Activated naive CD4-positive, alpha-beta T cell treated with anti-CD3 and anti-CD28 coated beads, Interleukin-2, amount 50 U/mL, for 72 hours (primary cell): ENCODE measurements at places on chromosomes 5 and 9. TPM values are rescaled to one million over a fixed set of nuclear protein-coding genes. Genes with fewer than 3 reads are reported as not detected.

The PRDM12 gene
- total RNA-seq = not detected

The IDNK gene
- total RNA-seq = 0.89 TPM

The SLC22A5 gene
- total RNA-seq = 5.5 TPM

The C9orf50 gene
- total RNA-seq = not detected

The ARID3C gene
- not detected for total RNA-seq

The OR1N2 gene
- not detected for total RNA-seq

The SFXN1 gene
- 320 TPM for total RNA-seq

The MRPL22 gene
- total RNA-seq = 80.1 TPM

The PCDHB12 gene
- total RNA-seq = not detected

The SARDH gene
- total RNA-seq = 3.5 TPM

The RAD17 gene
- total RNA-seq = 25.7 TPM

The PKD2L2 gene
- total RNA-seq = 0.48 TPM

The PAEP gene
- total RNA-seq = not detected

The F2RL1 gene
- 0.46 TPM for total RNA-seq

The PCDHB7 gene
- total RNA-seq = not detected

The NAIF1 gene
- 9.8 TPM for total RNA-seq

The PCDHB10 gene
- not detected for total RNA-seq

GRCh38 chr5:10111571-10111970 lies 138.1 kb downstream of the ATPSCKMT start:
- DNase-seq = no peak

DNA sequence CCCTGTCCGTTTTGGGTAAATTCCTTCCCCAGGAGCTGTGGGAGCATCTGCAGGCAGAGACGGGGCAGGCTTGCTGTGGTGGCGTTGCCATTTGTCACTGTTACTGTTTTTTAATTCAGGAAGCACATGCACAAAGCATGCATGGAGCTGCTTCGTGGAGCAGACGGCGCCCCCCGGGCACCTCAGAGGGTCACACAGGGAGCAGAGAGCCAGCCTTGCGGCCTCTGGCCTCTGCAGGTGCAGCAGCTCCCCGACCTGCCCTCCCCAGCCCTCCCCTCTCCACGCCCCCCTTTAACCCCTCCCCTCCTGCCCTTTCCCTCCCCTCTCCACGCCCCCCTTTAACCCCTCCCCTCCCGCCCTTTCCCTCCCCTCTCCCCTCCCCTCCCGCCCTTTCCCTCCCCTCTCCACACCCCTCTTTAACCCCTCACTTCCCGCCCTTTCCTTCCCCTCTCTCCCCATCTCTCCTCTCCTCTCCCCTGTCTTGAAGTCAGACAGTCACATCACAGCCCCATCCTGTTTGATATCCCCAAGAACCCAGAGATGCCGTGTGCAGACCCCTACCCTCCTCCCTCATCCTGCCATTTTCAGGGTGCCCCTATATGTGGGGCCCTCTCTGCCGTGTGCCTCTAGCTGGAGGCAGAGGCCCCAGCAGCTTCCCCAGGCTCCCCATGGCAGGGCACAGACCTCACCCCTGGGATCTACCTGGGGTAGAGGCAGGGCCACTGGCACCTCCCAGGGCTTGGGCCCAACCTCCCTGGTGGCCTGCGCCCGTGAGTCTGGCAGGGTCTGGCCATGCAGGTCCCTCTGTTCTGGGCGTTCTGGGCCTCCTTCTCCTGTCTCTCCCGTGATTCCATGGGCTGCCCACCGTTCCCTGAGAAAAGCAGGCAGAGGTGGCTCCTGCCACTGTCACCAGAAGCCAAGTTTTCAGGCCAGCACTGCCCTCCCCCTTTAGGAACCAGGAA lies 29.6 kb upstream of the UBAC1 start:
- peak; percentile 23 for DNase-seq

DNA sequence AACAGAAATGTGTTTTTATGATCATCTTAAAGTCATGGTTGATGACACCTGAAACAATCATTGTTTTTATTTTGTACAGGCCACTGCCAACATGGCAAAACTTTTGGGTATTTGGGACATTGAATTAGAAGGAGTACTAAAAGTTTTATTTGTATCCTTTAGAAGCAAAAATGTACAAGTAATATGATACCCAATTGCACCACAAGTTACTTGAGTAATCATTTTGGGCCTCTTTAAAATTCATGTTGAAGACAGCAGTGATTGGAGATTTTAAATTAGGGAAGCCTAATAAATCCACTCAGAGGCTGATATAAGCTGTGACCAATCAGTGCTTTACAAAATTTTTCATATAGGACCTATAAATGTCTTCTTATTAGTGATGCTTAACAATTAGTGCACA lies 212.9 kb downstream of the MARCHF11 start:
- no peak for DNase-seq

- DNase-seq = no peak
Measured at GRCh38 chr5:126363658-126364057, 59.6 kb upstream of the GRAMD2B start.

GRCh38 chr5:102536323-102536928 lies 37.6 kb upstream of the SLCO6A1 start:
- no peak for DNase-seq

- no peak for DNase-seq
Measured at GRCh38 chr5:89638871-89639270, 755.9 kb upstream of the MEF2C start.

DNA sequence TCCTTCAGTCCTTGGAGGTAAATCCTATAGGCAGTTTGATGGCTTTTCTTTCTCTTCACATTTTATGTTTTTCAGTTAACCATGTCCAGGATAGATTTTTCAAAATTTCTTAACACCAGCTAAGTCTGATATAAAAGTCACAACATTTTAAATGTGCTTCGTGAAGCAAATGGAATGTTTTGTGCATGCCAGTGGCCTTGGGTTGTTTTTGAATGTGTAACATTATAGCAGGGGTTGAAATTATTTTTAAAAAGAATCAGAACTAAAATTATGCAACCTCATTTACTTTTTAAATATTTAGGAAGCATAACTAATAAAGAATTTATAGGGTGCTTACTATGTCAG lies 201.1 kb downstream of the ARHGEF28 start:
- no peak for DNase-seq

GRCh38 chr9:34636791-34637355 lies 714 bp downstream of the SIGMAR1 start:
- DNase-seq = no peak

- DNase-seq = no peak
Measured at GRCh38 chr9:133876144-133876543, 116.0 kb downstream of the VAV2 start.

DNA sequence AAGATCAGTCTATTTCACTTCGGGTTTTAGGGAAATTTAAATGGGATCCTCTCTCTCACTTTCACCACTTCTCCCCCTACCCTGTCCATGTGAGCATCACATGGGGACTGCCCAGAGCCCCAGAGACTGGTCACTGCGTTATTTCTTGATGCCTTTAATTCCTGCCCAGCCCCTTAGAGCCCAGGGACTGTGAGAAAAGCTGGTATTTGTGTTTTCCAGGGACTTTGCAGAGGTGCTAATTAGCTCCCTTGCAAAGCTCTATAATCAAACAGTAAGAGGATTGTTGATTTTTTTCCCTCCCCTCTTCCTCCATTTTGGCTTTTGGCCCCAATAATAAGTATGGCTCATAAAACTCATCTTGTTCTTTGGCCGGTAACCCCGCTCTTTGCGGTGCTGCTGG lies 35.6 kb downstream of the NTRK2 start:
- DNase-seq = no peak

DNA sequence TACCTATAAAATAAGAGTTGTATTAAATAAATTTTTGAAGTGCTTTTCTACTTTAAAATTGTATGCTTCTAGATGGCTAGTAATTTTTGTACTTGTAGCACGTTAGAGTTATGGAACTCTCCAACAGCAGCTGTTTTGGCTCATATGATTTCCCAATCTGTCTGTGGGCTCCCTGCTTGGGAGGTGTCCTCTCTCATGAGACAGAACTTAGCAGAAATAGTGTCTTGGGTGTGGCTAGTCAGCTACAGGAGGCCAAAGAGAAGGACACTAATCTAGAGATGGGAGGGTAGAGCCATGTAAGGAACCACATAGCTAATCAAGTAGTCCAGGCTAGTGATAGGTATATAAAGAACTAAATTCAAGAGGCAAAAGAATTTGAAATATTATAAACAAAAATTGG lies 78.4 kb upstream of the DAB2 start:
- no peak for DNase-seq

DNA sequence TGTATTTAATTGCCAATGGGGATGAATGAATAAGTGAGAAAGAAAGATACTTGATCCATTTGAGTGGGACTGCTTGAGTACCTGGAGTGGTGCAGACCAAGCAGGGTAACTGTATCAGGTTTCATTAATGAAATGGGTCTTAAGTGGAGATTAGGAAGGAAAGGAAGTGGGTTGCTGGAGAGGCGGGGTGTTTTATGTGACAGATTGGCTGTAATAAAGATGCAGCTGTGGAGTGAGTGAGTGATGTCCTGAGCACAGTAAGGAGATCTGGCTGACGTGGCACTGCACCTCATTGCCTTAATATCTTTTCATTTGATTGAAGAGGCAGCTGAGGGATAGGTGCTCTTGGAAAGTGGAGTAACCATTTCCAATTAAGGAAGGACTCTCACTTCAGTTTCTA lies 161.0 kb upstream of the CCDC152 start:
- no peak for DNase-seq

DNA sequence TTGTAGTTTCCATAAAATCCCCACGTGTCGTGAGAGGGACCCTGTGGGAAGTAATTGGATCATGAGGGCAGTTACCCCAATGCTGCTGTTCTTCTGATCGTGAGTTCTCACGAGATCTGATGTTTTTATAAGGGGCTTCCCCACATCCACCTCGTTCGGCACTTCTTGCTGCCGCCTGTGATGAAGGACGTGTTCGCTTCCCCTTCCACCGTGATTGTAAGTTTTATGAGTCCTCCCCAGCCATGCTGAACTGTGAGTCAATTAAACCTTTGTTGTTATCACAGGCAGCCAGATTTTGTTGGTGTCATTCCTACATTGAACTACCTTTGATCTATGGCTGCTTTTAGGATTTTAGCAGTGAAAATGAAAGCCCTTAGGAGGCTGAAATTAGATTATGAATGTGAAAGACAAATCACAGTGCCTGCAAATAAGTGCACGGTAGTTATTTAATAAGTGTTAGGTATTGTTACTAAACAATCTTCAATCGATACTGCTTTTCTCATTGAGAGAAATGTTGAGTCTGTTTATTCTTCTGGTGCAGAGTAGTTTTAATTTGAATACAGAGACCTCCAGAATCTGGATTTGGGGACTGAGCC lies 68.0 kb upstream of the C6 start:
- DNase-seq = no peak

- DNase-seq = peak; percentile 54
Measured at GRCh38 chr5:177425196-177425800, 1.2 kb upstream of the GRK6 start.

GRCh38 chr9:73611032-73611431 lies 459.4 kb downstream of the ANXA1 start:
- DNase-seq = no peak

DNA sequence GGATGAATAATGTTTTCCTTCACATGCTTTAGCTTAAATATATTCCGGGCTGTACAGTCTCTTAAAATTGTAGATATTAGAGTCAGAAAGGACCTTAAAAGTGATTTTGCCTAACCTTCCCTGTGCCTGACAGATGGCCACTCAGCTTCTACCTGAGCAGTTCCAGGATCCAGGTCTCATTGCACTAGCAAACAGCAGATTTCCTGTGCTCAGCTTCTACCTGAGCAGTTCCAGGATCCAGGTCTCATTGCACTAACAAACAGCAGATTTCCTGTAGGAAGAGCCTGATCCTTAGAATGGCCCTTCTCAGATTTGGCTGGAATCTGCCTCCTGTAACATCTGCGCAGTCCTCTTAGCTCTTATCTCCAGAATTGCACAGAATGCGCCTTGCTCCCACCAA lies 219.8 kb downstream of the AOPEP start:
- DNase-seq = no peak

DNA sequence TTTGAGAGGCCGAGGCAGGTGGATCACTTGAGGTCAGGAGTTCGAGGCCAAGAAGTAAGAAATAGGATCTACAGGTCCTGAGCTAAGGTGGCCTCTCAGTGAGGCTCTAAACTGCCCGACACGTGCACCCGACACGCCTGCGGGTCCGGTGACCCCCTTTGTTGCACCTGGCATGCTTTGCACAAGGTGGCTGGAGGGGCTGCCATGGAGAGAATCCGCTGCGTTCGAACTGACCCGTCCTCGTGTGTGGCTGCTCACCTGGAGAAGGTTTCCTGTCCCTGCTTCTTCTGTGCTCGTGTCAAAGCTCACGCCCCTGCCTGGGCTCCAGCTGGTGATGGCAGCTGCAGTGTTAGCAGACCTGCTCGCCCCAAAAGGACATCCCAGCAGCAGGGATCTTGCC lies 5.7 kb upstream of the OLFM1 start:
- DNase-seq = no peak

GRCh38 chr5:3009605-3010004 lies 258.1 kb upstream of the IRX2 start:
- DNase-seq = no peak

GRCh38 chr5:77882670-77883257 lies 106.6 kb upstream of the TBCA start:
- no peak for DNase-seq

DNA sequence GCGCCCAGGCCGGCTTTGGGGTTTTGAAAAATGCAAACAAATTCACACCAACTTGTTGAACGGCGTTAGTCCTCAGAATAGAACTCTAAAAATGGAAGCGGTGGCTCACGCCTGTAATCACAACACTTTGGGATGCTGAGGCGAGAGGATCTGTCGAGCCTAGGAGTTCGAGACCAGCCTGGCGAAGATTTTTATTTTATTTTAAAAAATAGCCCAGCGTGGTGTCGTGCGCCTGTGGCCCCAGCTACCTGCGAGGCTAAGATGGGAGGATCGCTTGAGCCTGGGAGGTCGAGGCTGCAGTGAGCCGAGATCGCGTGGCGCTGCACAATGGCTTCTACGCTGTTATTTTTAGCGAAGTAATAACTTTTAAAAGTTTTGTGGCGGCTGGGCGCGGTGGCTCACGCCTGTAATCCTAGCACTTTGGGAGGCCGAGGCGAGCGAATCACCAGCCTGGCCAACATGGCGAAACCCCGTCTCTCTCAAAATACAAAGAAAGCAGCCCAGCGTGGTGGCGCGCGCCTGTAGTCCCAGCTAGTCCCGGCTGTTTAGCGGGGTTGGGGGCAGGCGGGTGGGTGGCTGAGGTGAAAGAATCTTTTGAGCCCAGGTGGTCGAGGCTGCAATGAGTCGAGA lies 694 bp upstream of the PLIN2 start:
- no peak for DNase-seq

DNA sequence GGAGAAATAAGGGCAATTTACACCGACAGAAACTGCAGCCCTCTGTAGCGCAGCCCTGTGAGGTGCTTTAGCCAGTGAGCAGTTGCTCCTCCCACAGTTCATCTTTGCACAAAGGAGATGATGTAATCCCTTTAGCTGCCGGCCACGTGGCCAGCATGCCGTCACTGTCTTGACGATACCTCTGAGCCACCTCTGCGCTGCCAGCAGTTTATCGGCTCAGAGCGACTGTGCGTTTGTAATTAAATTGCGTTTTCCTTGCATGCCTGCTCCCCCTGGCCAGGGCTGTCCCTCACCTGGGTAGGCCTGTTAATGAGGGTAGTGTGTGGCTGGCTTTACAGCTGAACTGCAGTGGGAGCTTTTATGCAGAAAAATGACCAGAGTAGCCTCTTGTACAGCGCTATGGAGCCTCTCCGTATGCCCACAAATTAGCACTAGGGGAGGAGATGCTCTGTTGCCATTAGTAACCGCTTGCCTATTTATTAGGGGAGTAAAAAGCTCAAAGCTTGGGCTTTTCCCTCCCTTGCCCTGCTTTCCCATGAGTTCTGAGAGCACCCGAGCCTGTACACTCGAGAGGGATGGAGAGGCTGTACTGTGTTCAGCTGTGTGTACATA lies 107.0 kb downstream of the TRIO start:
- no peak for DNase-seq
